Neural progenitor cell (in vitro differentiated cells): ENCODE measurements at places on chromosomes 16 and 17.

DNA sequence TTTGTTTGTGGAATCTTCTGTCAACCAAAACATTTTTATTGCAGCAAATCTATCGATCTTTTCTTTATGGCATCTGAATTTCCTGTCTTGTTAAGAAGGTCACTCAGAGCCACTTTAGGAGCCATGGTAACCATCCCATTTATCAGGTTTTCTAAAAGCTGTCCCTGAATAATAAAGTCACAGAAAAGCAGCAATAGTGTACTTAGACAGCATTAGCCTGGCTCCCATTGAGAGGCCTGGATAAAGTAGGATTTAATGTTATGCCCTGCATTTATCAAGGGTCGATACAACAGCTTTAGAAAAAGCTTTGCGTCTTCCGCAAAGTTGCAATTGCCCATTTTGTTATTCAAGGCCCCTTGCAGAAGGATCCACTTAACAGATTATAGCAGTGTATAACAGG lies 10.1 kb upstream of the CD300LF start:
- DNase-seq = no peak

GRCh38 chr17:31275116-31275515 lies 21.9 kb downstream of the OMG start:
- no peak for DNase-seq

DNA sequence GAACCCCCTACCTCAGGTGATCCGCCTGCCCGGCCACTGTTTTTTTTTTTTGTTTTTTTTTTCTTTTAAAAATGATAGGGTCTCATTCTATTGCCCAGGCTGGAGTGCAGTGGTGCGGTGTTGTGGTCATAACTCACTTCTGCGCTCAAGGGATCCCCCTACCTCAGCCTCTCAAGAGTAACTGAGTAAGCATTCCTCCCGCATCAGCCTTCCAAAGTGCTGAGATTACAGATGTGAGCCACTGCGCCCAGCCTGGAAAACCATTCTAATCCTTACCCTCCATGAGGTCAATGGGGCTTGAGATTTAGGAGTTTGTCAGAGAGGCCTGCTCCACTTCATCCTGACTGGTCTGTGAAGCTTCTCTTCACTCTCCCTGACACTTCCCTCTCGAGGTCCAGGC lies 12.5 kb downstream of the ERAL1 start:
- DNase-seq = no peak

DNA sequence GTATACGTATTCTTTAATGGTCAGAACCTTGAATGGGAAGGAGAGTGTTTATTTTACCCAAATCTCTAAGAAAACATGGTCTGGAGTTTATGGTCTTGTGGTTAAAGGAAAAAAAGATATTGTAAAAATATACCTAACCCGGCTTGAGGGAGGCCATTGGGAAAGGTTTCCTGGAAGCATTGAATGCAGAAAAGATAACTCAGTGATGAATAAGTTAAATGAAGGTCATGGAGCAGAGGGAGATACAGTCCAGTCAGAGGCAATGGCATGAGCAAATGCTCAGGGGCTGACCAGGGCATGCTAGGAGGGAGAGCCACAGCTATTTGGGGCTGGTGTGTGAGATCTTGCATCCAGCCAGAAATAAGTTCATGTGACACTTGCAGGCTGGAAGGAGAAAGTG lies 430.4 kb upstream of the CDH5 start:
- DNase-seq = no peak

GRCh38 chr17:59341922-59342321 lies 10.5 kb downstream of the YPEL2 start:
- no peak for DNase-seq

GRCh38 chr17:48514477-48514876 lies 16.3 kb downstream of the HOXB1 start:
- no peak for DNase-seq

DNA sequence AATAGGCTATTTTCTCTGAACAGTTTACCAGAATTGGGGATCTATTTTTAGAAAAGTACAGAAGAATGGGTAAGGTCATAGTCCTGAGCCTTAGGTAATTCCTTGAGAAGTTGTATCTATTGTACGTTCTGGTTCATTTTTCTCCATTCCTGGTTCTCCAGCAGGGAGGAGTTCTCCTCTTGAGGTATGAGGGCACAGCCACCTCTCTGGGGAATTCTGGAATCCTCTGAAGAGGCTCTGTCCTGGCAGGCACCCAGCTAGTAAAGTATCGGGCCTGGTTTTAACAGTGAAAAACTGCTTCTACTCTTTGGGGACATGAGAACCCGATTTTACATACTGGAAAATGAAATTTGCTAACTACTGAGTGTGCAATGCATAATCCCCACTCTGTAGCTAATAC lies 19.6 kb upstream of the PMFBP1 start:
- DNase-seq = no peak

GRCh38 chr16:89570342-89570923 lies 5.1 kb upstream of the CPNE7 start:
- no peak for DNase-seq
